OCI-LY7 (cell line): ENCODE measurements at places on chromosomes 2 and 18.

GRCh38 chr18:35322486-35323458, 21.4 kb downstream of the ZNF24 start:
- no peak for DNase-seq

DNA sequence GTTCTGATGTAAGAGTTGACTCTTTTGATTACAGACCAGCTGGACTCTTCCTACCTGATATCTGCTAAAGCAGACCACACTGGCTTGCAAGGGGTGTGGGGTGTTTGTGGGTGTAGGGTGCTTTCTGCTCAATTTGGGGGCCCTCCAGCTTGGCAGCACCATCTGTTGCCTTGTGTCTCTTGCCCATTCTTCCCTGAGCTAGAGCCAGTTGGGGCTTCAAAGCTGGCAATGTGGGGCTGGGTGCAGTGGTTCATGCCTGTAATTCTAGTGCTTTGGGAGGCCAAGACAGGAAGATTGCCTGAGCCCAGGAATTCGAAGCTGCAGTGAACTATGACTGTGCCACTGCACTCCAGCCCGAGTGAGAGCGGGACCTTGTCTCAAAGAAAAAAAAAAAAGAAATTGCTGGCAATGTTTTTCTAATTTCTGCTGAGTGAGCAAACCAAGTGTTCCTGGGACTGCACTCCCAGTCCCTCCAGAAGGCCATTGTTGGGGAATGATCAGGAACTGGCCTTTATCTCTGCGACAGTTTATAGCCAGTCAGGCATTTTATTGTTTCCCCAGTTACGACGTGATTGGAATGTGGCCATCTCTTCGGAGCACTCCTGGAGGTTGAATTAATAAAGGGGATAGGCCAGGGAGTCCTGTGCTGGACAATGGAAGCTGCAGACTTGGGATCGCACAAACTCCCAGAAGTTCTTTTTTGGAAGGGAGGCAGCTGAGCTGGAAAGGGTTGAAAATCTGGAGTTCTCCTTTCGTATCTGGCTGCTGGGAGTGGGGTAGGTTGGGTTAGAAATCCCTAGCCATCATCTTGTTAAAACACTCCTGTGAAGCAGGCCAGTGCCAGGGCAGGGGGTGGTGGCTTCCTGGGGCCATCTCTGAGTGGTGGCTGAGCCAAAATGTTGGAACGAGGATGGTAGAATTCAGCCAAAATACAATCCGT, 57.2 kb downstream of the LIPG start:
- DNase-seq, result no peak

DNA sequence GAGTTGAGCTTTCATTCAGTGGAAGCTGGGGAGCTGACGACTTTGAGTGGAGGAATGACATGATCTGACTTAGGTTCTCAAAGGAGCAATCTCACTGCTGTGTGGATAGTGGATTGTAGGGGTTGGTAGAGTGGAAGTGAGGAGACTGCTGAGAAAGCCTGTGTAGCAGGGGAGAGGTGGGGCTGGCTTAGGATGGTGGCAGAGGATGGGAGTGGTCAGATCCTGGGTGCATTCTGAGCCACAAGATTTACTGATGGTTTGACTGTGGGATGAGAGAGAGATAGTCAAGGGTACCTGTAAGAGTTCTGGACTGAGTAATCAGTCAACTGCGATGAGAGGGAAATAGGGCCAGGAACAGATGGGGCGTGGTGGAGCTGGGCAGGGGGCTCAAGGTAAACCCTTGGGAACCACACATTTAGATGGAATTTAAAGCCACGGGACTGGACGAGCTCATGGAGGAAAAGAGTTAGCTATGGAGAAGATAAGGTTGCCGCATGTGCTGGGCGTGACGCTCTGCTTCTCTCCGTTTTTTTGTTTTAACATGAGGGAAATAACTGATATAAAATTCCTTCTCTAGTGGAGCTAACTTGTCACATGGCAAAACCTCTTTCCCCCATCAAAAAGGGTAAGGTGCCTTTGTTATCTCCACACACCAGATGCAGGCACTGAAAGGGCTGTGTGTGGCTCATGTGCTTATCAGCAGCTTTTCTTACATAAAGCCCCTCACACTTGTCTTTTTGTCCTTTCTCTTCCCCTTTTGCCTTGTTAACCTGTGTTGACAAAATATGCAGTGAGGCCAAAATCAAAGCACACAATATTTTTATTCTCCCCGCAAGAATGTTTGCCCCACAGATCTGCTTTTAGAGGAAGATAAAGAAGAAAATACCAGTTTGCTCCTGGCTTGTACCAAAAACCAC, 379.8 kb downstream of the TSN start:
- no peak for DNase-seq

DNA sequence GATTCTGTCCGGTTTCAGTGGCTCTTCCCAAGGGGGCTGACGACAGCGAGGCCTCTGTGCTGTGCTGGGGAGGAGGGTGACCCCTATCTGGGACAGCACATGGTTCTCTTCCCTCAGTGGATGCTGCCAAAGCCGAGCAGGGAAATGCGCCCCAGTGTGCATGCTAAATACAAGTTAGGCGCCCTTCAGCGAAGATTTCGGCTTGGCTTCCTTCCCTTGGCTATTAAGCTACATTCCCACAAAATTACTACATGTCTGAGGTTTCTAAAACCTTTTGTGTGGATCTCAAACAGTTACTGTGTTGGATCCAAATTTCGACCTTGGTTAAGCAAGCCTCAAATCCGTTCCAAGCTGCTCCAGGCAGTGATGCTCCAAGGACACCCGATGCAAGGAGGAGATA, 440.3 kb downstream of the NRXN1 start:
- no peak for DNase-seq

- DNase-seq, result no peak
These were observed 371.1 kb downstream of the FIGN start for GRCh38 chr2:163364736-163365135.

DNA sequence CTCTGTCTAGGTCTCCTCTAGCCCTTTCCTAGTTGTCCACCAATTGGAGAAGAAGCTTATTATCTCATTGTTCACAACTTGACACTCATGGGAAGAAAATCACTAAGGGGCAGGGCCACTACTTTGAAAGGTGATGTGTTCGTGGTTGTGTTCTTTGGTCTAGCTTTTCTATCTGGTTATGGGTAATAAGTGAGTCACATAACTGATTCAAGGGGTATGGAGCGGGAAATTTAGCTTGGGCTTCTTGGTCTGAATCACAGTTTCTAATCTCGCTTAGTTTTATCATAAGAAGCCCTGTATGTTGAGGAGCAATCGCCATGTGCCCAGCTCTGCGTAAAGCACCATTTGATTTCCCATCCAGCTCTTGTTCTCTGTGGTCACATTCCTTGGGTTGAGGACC, 18.7 kb upstream of the DYTN start:
- DNase-seq, result no peak

- DNase-seq, result no peak
These were observed 75.0 kb upstream of the BZW1 start for GRCh38 chr2:200736646-200737274.

DNA sequence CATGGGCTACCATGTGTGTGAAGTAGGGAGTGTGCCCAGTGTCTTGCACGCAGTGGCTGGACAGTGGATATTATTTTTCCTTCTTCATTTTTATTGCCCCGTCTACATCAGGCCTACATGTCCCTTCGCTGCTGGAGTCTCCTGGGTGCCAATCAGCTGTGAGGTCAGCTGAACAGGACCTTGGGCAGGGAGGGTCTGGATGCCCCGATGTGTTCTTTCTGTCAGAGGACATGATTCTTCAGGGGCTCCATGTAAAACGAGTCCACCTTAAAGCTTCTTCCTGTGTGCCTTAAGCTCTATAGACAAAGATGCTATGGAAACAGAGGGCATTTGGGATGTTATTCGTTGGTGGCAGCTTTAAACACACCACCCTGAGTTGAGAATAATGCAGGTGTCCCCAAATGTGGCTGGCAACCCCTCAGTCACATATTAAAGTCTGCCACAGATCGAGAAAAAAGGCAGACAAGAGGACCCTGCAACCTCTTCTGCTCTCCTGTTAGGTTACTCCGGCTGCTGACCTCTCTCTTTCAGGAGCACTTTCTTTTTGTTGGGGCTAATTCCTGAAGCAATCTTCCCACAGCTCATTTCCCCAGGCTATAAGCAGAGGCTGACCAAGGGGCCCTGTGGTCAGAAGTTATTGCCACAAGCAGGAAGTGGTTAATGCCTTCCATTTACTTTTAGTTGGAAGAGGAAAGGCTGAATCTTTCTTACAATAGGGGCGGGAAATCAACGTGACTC, 20.0 kb downstream of the GREB1 start:
- no peak for DNase-seq

DNA sequence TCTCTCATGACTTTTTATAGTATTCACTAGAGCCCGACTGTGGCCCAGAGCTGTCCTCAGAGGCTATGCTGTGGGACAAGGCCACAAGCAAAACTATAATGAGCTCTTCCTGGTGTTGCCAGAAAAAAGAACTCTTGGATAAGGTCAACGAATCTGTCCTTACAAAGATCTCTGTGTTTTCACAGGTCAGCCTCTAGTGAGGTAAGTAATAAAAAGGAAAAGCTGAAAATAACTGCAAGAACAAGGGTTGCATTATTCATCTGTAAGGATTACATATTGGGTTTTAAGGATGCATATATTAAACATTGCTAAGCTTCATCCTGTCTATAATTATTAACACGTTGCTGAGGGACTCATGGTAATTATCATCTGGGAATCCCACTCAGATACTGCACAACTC, 62.8 kb upstream of the ATL2 start:
- no peak for DNase-seq
